ENCODE measurements at places on chromosomes 2 and 18.

DNA sequence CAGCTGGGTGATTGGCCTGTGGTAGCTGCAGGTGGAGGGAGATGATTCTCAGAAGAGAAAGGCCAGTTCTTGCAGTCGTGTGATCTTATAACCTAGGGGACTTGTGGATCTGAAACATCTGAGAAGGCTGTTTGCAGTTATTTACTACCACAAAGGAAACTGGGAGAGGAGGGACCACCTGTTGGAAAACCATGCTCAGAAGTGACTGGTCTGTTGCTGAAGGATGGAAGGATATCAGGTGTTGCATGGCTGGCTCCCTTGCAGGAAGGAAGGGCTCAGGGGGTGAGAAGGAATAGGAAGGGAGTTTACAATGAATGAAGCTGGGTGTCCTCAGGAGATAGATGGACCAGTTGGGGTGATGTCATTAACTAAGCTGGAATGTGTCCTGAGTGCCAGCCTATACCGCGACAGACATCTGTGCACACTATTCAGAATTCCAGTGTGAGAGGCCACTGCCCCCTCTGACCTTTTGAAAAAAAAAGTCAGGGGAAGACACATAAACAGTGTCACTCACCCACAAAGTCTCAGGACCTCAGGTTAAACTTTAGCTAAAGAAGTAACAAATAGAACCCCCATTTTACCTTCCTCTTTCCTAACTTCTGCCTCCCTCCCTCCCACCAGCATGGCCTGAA lies 17.5 kb downstream of the IGFBP2 start:
- DNase-seq: no peak

GRCh38 chr18:10261344-10262276 lies 192.8 kb upstream of the APCDD1 start:
- DNase-seq: no peak

- DNase-seq: no peak
These were observed 101.8 kb downstream of the MRPS9 start for GRCh38 chr2:105139556-105140239.

- no peak for DNase-seq
These were observed 48.1 kb downstream of the PSMG2 start for GRCh38 chr18:12750715-12751502.

DNA sequence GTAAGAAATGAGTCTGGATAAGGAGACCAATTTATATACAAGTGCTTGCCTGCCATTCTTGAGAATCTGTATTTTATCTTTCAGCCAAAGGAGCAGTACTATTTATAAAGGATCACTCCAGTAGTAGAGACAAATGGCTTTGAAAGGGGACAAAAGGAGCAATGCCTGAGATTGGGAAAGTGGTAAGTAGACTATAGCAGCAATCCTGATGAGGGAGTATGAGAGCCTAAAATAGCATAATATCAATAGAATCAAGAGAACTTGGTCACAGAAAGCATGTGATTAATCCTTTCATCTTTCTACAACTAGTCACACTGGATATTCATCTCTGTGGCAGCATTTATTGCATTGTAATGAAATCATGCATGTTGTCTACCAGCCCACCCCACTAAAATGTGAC lies 20.2 kb downstream of the NRXN1 start:
- DNase-seq: no peak

DNA sequence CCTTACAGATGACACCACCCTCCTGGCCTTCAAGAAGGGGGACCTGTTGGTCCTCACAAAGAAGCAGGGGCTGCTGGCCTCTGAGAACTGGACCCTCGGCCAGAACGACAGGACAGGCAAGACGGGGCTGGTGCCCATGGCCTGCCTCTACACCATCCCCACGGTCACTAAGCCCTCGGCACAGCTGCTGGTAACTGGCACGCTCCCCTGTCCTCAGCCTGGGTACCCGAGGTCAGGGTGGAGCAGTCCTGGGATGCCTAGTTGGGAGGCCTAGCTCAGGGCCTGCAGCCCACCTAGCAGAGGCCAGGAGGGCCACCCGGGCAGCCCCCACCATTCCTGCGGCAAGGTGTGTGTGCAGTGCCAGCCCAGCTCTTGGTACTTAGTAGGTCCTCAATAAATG lies 16.3 kb upstream of the GPR17 start:
- DNase-seq: no peak

DNA sequence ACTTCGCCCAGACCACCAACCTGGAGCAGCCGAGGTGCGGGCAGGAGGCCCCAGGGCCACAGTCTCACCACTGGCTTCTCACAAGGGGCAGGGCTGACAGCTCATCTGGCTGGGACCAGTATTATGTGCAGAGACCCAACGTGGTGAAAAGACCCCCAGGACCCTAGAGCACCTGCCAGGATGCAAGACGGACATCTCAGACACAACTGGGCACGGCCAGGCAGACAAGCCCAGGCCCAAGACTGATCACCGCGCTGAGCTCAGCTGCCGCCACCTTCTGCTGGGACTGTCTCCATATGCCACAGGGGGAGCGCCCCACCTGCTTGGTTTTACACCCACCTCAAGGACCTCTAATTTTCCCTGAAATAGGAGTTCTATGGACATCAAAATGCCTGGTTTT lies 23.2 kb downstream of the HDAC4 start:
- DNase-seq: no peak

DNA sequence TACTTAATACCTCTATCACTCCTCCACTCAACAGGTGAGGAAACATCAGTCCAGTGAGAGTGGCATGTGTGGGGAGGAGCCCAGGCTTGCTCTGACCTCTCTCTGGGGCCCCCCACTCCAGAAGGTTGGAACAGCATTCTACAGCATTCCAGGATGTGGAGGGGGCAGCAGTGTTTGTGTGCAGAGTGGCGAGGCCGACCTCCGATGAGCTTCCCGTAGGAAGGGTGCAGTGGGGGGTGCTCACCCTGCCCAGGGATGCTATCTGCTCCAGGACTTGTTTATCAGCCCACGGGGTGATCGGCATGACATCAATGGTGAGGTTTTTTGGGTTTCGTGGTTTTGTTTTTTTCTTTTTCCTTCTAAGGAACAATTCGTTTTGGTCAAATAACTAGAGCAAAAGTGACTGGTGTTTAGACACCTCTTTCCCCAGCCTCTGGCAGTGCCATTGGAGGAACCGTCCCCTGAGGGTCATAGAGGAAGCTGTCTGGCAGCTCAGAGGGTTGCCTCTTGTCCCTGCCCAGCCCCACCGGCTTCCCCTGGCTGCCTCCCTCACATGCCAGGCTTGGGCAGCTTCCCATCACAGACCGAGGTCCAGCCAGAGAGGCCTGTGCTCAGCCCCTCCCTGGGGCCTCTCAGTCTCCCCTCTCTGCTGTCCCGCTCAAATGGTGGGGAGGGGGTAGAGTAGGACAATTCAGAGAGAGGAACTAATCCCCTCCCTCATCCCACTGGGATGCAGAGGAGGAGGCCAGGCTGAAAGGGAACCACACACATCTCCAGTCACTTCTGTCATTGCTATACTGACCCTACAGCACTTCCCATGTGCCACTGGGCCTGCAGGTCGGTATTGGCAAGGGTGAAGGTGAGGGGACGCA lies 96.5 kb downstream of the ZFP36L2 start:
- DNase-seq: no peak

- no peak for DNase-seq
These were observed 226.6 kb downstream of the MTX2 start for GRCh38 chr2:176495826-176496225.

- DNase-seq: no peak
These were observed 8.1 kb downstream of the EMILIN2 start for GRCh38 chr18:2854875-2855274.

DNA sequence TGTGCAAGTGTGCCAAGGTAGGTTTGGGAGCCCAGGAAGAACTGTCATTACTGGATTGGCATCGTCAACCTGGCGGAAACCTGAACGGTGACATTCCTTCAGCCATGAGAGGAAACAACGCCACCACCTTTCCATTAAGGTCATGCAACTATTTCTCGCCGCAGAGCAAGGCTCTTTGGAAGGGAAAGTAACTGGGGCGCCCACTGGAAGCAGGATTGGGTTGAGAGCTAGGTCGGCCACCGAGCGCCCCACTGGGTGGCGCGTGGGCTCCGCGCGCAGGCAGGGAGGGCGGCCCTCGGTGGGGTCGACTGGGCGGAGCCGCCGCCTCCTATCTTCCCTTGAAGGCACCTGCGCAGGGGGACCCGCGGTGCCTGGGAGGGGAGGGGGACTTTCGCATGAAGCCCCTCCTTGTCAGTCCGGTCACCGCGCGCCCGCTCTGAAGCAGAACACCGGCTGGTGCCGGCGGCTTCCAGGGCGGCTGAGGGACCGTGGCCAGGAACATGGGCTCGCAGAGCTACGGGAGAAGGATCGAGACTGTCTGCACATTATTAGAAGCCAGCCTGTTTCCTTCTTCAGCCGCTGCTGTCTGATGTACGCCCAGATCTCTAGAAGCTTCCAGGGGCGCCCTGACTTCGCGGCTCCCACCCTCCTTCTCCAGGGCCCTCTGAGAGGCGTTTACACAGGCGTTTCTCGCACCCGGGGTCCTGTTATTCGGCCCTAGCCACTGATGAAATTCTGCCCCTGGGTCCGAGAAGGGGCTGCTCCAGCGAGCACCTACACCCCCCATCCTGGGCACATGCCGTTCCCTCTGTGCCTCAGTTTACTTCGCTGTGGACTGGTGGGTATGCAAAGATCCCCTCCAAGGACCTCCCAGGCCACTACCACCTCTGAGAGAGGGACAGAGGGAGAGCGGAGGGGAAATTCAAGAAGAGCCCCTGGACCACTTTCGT lies 27.3 kb upstream of the MAL start:
- DNase-seq: no peak

DNA sequence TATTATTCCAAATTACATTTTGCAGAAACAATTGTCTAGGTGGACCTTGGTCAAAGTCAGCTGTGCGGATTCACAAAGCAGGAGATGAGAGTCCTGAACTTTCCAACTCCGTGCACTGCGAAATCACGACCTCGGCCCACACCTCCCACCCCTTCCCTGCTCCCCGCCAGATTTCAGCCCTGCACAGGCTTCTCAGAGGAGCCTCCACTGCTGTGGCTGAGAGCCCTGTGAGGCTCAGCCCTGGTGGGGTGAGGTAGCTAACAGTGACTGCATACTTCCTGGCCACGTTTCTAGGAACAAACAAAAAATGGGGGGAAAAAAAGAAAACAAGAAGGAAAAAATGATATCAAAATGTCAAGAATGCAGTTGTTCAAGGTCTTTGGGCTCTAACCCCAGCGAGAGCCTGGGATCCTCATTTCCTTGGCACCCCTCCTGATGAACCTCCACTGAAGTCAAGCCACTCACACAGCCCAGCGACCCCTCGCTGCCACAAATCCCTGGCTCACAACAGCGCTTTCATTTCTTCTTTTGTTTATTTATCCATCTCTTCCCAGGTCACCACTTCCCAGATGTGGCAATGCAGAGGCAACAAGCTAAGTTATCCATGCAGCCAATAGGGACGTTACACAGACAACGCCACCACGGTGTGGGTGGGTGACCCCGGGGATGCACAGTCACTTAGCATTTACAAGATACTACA lies 729.7 kb upstream of the ID2 start:
- DNase-seq: no peak

DNA sequence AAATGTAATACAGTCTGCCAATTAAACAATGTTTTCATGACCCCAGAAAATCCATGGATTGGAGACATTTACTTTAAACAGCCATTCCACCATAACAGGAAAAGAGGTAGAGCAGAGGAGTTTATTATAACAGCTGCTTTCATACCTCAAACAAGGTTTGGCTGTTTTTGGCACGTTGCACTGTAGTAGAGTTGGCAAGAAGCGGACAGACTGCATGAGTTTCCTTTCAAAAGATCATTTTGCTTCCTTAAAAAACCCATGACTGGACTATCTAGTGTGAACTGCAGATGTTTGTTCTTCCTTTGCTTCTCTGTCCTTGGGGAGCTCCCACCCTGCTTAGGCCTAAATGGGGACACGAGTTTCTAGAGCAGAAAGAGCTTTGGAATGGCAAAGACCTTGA lies 108.5 kb upstream of the THOC1 start:
- no peak for DNase-seq

DNA sequence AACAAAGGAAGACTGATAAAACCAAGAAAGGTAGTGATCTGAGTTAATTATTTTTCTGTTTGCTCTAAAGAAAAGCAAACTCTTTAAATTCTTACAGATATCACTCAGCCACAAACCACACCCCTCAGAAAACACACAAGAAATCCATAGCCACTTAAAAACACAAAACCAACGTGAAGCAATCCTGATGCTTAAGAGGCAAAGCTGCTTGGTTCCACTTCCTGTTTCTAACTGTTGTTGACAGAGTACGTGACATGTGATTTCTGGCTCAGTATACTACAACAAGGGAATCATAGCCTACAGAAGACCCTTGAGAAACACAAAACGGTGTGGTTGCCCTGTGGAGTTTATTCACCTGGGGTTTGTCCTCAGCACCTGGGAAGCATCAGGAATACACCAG lies 240.9 kb upstream of the APCDD1 start:
- no peak for DNase-seq

- no peak for DNase-seq
These were observed 96.6 kb upstream of the NRP2 start for GRCh38 chr2:205585449-205586383.

DNA sequence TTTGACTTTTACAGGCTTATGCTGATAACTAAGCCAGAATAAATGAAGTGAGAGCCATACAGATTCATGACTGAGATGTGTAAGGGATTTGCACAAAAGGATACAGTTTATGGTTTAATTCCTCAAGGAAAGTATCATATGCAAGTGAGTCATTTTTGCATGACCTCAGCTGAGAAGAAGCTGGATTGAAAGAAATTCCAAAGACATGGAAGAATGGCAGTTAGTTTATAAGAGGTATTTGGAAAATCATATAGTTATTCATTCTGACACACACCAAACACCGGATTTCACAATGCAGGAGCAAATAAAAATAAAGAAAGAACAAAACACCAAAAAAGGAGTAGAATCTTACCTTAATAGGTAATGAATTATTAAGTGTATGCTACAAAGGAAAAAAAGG lies 83.2 kb upstream of the RND3 start:
- DNase-seq: no peak
